ENCODE measurements at places on chromosomes 13 and 19.
A peak's percentile ranks its signal among the peaks of the same experiment; 100 is the strongest.

DNA sequence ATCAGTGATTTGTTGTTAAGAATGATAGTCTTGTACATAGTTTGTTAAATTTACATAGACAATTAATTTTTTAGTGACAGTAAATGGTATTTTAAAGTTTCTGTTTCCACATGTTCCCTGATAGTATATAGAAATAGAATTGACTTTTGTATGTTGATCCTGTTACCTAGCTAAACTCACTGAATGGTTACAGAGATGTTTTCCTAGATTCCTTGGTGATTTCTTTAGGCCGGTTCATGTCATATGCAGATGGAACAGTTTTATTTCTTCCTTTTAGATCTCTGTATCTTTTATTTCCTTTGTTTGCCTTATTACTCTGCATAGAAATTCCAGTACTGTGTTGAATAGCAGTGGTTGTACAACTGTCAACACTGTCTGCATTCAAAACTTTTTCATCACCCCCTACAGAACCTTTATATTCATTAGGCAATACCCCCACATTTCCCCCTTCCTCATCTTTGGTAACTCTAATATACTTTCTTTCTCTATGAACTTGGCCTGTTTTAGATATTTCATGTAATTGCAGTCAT, 86.3 kb downstream of the NBEA start:
- no peak for DNase-seq

DNA sequence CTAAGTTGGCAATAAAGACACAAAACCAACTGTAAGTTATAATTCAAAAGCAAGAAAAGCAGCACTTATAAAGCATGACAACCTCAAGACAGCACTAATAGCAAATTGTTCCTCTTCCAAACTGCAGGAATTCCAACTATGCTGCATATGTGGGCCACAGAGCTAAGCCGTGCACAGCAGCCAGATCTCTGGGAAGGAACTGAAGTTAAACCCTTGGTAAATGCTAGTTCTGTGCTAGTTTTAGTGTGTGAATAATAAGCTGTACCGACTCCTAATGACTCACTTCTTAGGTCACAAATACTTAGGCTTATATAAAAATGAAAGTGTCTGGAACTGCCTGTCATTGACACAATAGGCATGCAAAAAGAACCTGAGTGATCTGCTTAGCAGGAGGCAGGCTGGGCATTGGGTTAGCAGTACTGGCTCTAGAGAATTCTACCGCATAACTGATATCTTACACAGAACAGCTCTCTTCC, 21.2 kb upstream of the GTF3A start:
- DNase-seq: no peak

DNA sequence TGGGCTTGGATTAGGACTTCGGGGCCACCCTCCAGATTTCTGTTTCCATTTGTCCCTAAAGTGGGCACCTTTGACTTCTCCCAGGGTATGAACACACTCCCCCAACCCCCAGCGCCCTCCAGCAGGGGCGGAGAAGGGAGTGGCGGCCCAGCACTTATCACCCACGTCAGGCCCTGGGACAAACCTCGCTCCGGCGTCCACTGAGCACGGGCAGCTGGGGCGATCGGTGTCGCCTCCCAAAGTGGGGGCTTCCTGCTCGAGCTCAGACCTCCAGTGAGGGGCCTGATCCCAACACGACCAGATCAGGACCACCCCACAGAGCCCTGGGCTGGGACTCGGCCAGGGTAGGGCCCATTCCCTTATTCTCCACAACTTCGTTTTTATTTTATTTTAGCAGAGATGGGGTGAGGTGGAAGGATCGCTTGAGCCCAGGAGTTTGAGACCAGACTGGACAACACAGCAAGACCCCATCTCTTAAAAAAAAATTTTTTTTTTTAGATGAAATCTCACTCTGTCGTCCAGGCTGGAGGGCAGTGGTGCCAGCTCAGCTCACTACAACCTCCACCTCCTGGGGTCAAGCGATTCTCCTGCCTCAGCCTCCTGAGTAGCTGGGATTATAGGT, 3.7 kb upstream of the TCF3 start:
- no peak for DNase-seq

DNA sequence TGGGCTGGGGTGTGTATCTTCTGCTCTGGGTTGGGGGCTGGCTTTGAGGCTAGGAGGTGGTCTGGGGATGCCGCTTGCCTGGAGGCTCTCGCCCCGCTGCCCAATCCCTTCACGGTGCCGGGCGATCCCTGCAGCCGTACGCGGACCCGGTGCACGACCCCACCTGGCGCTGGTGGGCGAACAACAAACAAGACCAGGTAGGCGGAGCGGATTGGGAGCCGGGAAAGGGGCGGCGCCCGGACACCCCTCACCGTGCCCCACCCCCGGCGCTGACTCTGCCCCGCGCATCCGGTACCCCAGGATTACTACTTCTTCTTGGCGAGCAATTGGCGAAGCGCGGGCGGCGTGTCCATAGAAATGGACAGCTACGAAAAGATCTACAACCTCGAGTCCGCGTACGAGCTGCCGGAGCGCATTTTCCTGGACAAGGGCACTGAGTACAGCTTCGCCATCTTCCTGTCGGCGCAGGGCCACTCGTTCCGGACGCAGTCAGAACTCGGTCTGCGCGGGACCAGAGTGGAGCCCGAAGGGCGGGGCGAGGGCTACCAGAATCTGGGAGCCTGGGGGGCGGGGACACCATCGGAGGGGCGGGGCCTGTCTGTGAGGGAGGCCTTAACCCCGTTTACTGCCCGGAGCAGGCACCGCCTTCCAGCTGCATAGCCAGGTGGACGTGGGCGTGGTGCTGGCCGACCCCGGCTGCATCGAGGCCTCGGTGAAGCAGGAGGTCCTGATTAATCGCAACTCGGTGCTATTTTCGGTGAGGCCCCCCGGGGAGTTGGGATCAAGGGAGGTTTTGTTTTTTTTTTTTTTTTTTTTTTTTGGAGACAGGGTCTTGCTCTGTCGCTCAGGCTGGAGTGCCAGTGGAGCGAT, 12.1 kb upstream of the PSMD8 start:
- DNase-seq: peak; percentile 46

- DNase-seq: no peak
Measured at GRCh38 chr13:94950303-94950702, 238.0 kb upstream of the SOX21 start.

Measured in activated T-helper 1 cell treated with anti-CD3 and anti-CD28 coated beads, Interleukin-2, amount 50 U/mL, for 16 hours (primary cell).